Hepatic stellate cell (primary cell): ENCODE measurements at places on chromosomes 5 and 9.
A peak's percentile ranks its signal among the peaks of the same experiment; 100 is the strongest.

DNA sequence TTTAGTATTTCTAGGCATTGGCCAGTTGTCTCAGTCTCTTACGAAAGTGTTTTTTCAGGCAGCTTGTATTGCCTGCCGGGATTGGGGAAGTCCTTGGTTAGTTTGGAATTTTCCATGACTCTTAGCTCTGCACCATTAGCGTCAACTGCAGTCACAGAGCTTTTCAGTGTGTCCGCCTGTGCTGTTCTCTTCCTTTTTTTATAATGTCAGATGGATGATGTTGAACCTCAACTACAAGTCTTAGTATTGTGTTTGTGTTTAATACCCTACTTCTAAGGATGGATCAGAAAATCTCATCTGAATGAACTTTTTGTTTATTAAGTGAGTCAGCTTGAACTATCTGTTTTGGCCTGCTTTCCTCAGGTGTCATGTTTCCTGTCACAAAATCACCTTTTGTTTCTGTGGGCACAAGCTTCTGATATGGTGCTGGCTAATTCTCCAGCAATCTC is 33.1 kb downstream of the ATP6V0E1 start:
- peak; percentile 41 for DNase-seq

DNA sequence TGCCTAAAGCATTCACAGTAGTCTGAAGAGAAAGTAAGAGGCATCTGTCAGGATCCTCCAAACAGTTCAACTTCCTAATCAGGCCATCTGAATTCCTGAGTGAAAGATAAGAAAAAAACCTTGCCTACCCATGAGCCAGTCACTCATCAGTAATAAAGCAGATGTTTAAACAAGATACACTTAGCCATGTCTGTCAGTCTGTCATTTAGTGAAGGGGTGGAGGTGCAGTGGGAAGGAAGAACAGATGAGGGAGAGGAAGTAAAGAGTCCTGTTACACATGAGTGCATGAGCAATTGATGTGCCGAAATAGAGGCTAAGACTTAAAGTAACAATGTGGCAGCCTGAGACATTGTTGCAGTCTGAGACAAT is 29.9 kb upstream of the DMRTA1 start:
- no peak for DNase-seq

GRCh38 chr9:27990524-27990923 is 417.2 kb upstream of the C9orf72 start:
- no peak for DNase-seq

DNA sequence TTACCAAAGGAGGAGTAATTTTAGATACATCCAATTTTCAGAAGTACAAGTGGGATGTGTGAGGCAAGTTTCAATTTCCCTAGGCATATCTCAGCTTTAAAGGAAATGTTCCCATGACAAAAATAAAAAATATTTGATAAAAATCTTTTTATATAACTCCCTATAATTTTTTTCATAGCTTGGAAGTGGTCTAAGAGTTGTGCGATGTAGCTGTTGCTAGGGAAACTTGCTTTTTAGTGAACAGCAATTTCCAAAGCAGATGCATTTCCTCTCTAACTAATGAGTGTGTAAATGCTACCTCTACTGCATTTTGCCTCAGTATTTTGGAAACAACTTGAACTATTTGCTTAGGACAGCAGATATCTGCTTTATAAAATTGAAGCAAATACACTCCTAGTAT is 39.6 kb downstream of the MACIR start:
- DNase-seq = no peak

GRCh38 chr5:52554293-52554692 is 233.4 kb upstream of the ITGA1 start:
- DNase-seq = no peak

- DNase-seq = no peak
Observed at GRCh38 chr5:3303777-3304176, 291.9 kb upstream of the IRX1 start.

- DNase-seq = no peak
Observed at GRCh38 chr5:133373121-133373870, 239.0 kb downstream of the FSTL4 start.

- no peak for DNase-seq
Observed at GRCh38 chr5:170430866-170431437, 41.8 kb upstream of the KCNMB1 start.

DNA sequence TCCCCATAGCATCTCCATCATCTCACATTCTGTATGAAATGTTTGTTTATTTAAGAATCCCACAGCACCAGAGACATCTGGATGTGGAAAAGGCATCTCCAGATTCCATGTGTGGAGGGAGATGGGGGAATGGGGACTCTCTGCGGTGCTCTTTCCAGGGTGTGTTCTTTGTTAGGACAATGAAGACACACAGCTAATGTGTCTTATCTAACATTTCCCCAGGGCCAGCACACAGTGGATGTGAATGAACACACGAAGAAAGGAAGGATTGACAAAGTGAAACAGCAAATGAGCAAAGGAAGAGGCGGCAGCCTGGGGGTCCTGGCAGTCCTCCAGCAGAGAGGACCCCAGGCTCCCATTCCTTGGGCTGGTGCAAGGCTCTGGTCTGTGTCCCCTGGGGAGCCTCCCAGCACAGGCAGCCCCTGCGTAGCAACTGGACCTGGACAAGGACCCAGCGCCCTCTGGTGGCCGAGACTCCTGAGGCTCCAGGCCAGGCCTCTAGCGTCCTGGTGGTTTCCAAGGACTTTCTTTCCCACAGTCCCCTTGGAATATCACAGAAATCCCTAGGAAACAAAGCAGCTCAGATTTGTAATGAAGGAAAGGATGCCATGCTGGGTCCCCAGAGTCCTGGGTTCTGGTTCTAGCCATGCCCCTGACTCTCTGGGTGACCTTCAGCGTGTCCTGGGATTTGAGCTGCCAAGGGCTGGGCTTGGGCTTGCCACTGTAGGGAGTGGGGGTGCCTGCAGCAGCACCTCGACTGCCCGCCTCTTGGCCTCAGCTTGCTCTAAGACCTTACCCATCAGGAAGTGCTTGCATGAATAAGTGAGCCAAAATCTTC is 3.5 kb upstream of the PDLIM7 start:
- DNase-seq = peak; percentile 91

DNA sequence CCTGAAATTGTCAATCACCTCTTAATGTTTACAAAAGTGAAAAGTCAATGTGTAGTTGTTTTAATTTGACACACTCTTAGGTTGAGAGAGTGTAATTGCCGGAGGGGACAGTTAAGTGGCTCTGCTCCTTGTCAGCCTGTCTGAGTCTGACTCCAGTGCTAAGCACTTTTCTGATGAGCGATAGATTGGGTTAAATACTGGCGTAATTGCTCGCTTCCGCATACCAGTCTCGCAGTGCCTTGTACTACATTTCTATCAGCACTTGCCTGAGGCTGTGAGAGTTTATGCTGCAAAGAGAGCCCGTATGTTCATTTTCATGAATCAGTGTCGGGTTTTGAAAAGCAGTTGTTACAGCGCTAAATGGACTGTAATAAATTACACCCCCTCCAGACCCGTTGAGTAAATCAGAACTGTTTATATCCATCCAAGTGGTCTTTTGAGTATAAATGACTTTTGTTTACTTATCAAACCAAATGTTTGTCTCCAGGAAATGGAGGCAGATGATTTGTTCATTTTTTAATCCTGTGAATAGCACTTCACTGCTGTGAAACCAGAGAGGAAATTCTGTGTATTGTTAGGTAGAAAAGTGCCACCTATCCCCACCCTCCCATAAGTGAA is 41.0 kb upstream of the DMRT3 start:
- DNase-seq = no peak

GRCh38 chr5:32501071-32502002 is 56.8 kb upstream of the ZFR start:
- DNase-seq = no peak
